Daoy (cell line): ENCODE measurements at places on chromosomes 13 and 19. TPM values are rescaled to one million over a fixed set of nuclear protein-coding genes. Genes with fewer than 3 reads are reported as not detected.

DNA sequence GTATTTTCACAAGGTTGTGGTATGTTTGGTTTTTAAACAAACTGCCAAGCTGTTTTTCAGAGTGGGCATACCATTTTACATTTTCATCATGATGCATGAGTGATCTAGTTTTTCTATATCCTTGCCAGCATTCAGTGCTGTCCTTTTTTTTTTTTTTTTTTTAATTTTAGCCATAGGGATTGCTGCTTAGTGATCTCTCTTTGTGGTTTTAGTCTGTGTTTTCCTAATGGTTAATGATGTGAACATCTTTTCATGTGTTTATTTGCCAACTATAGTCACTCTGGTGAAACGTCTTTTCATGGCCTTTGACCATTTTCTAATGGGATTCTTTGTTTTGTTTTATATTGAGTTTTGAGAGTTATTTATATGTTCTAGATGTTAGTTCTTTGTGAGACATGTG is 59.7 kb downstream of the SHISA2 start:
- DNase-seq, result no peak

DNA sequence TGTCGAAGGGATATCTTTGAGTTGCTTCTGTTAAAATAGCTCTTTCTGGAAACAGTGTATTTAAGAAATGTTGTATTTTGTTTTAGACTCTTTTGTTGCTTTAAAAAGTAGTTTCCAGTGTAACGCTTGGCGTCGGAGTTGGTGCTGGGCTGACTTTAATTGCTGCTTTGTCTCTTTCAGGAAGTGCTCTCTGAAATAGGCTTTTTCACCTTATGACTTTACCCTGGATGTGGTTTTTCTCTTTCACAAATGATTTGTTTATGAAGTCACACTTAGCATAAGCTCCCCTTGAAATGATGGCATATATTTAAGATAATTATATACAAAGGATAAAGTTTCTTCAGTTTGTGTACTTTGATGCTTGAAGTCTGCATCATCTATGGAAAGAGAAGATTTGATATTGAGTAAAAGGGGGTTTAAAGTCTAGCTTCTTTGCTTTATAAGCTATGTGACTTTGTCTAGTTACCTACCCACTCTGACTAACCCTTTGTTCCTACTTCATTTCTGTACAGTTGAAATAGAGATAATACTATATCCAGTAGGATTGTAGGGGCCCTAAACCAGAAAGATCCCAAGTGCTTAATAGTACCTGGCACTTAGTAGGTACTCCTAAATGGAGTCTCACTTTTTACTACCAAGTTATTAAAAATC is at the start of gene GPR18:
Gene GPR18, minus strand, starts transcription at position 170 of the 651 bp plus-strand sequence. CDS start 2,507 bp downstream, outside the sequence.
- no peak for DNase-seq

The CERS4 gene
- 12.1 and 14.6 TPM in 2 replicates for total RNA-seq

The KIR2DL1 gene
- not detected in 2 replicates for total RNA-seq

GRCh38 chr13:28558567-28558966 is 63.6 kb upstream of the FLT1 start:
- no peak for DNase-seq

The ZNF77 gene
- 2.5 and 5.0 TPM in 2 replicates for total RNA-seq

- no peak for DNase-seq
Observed at GRCh38 chr13:35016362-35017112, 74.5 kb downstream of the NBEA start.

The PRR36 gene
- total RNA-seq, result not detected in 2 replicates

GRCh38 chr13:61202042-61202441 is 213.6 kb downstream of the PCDH20 start:
- DNase-seq, result no peak

DNA sequence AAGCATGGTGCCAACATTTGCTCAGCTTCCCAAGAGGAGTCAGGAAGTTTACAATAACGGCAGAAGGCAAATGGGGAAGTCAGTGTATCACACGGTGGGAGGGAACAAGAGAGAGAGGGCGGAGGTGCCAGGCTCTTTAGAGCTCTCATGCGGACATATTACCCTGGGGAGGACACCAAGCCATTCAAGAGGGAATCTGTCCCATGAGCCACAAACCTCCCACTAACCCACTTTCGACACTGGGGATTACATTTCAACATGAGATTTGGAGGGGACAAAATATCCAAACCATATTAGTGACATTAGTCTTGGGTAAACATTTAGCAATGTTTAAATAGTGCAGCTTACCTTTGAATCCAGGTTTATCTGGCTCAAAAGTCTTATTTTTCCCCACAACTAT is 69.9 kb downstream of the SLAIN1 start:
- DNase-seq, result no peak

DNA sequence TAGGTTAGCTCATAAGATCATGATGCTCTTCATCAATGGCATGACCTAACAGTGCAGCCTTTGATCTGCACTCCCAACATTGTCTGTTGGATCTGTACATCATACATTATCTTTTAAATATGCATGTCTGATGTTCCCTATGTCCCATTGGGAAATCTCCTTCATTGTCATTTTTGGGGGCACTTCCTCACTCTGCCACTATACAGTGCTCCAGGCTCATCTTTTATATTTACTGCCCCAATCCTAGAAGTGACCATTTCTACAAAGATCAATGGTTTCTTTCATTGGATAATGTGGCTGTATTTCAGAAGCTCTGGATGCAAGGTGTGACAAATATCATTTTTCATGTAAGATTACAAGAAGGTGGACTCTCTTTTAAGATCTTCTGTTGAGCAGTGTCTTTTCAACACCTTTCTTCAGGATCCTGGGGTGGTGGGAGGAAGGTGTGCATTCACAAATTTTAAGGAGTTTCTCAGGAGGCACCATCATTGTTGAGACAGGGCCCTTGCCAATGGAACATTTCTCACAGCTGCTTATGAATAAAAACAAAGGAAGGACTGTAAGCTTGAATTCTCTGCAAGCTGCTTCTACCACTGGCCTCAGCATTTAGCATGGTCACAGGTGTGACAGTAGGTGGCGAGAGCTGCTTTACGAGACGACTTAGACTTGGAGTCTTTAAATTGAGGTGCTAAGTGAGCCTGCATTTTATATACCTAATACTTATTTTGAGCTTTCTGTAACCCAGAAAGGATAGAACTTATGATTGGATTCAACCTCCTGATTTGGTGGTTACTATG is 403.0 kb downstream of the LMO7 start:
- no peak for DNase-seq

The OLFM2 gene
- 8.2 and 15.7 TPM in 2 replicates for total RNA-seq
